ENCODE measurements at places on chromosomes 2 and 18. TPM values are rescaled to one million over a fixed set of nuclear protein-coding genes. Genes with fewer than 3 reads are reported as not detected.
A peak's percentile ranks its signal among the peaks of the same experiment; 100 is the strongest.

DNA sequence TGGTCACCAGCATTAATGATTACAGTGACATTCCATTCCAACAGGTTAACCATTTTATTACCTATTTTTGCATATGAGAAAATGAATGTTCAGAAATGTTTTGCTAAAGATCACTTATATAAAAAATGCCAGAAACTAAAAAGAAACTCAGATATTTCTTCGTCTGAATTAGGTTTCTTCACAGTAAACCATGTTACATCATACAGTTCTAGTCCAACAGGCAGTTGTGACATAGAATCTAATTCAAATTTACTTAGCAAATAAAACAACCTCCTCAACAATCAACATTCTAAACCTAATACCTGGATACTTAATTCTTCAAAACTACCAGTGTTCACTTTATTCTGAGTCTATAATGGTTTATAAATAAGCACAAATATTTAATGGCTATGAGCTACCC, 416.3 kb upstream of the LRRTM4 start:
- no peaks in the 10 kb centered on the region for H3K27me3 ChIP-seq
- no peaks in the 10 kb centered on the region for H3K4me1 ChIP-seq
- no peaks in the 10 kb centered on the region for H3K36me3 ChIP-seq
- DNase-seq: no peak
- H3K4me3 ChIP-seq: no peak overlapping the region
- H3K27ac ChIP-seq: no peak overlapping the region

The ANXA4 gene
- 59.5 TPM for total RNA-seq

The GATA6 gene
- not detected for total RNA-seq

GRCh38 chr2:52456561-52457377, 1310.8 kb upstream of the CHAC2 start:
- H3K4me1 ChIP-seq: no peaks in the 10 kb centered on the region
- no peaks in the 10 kb centered on the region for H3K36me3 ChIP-seq
- H3K4me3 ChIP-seq: no peak overlapping the region

DNA sequence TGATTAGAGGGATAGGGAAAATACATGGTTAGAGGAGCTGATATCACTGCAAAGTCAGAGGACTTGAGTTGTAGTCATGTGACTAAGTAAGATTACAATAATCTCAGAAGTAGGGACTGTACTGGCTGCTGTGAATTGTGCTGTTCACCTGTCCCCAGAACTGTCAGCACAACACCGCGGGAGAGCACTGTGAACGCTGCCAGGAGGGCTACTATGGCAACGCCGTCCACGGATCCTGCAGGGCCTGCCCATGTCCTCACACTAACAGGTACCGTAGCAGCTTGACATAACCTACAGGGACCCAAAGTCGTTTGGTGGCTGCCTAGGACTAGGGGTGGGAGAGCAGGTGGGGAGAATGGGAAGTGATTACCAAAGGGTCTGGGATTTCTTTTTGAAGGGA, 132.8 kb upstream of the TTC39C start:
- peaks cover 25% of the 10 kb centered on the region for H3K4me1 ChIP-seq
- H3K4me3 ChIP-seq: no peak overlapping the region
- no peak overlapping the region for H3K27ac ChIP-seq
- H3K36me3 ChIP-seq: no peaks in the 10 kb centered on the region

- peaks cover 20% of the 10 kb centered on the region for H3K4me1 ChIP-seq
- H3K27ac ChIP-seq: no peak within 1 kb of the TSS
- peak within 1 kb of the TSS; percentile 59 for H3K4me3 ChIP-seq
- peak; percentile 94 for DNase-seq
- H3K36me3 ChIP-seq: peaks cover 2% of the 10 kb centered on the region
- H3K27me3 ChIP-seq: peaks cover 62% of the 10 kb centered on the region
Measured at GRCh38 chr2:73293534-73294171, at the start of gene EGR4. Gene EGR4 (minus strand): TSS chr2:73293548. CDS start chr2:73293317, 231 bp downstream.

DNA sequence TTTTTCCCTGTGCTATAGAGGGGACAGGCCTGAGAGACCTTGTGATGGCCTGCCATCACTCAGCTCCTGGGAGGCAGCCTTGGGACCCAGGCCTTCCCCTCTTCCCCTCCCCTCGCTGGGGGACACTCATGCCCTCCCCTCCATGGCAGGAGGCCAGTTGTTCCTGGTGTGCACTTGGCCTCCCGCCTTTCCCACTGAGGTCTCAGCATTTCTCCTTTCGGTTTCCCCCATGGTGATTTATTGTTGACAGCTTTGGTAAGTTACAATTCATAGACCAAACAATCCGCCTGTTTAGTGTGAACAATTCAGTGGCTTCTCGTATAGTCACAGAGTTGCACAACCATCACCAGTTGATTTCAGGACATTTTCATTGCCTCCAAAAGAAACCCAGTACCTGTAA, 10.2 kb upstream of the CNDP1 start:
- peaks cover 31% of the 10 kb centered on the region for H3K36me3 ChIP-seq
- no peak overlapping the region for H3K27ac ChIP-seq
- no peaks in the 10 kb centered on the region for H3K4me1 ChIP-seq
- peaks cover 20% of the 10 kb centered on the region for H3K27me3 ChIP-seq

DNA sequence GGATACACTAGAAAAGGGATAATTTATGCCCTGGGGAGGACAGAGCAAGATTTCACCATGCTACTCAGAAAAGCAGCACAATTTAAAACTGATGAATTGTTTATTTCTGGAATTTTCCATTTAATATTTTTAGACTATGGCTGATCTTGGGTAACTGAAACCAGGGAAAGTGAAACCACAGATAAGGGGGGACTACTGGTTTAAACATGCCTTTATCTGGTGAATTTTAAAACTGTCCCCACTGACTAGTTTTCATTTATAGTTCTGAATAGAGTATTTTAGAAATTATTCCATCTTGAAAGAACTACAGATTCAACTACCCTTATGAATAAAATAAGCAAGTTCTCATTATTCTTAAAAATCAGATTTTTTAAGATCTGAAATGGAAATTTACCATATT, 15.0 kb downstream of the NFU1 start:
- H3K4me1 ChIP-seq: peaks cover 7% of the 10 kb centered on the region
- H3K4me3 ChIP-seq: no peak overlapping the region
- H3K27ac ChIP-seq: no peak overlapping the region
- H3K27me3 ChIP-seq: no peaks in the 10 kb centered on the region

The LOXHD1 gene
- total RNA-seq: 0.63 TPM

The VRK2 gene
- 26.0 TPM for total RNA-seq

GRCh38 chr2:51025906-51026555, 5.9 kb downstream of the NRXN1 start:
- H3K4me1 ChIP-seq: no peaks in the 10 kb centered on the region
- H3K4me3 ChIP-seq: no peak overlapping the region
- no peaks in the 10 kb centered on the region for H3K27me3 ChIP-seq
- H3K27ac ChIP-seq: no peak overlapping the region
- H3K36me3 ChIP-seq: no peaks in the 10 kb centered on the region
